ENCODE measurements at places on chromosomes 5 and 9.

- no peak for DNase-seq
These were observed 209.3 kb downstream of the DEPDC1B start for GRCh38 chr5:60490597-60491166.

- DNase-seq = no peak
These were observed 20.3 kb upstream of the RNF20 start for GRCh38 chr9:101513351-101513750.

DNA sequence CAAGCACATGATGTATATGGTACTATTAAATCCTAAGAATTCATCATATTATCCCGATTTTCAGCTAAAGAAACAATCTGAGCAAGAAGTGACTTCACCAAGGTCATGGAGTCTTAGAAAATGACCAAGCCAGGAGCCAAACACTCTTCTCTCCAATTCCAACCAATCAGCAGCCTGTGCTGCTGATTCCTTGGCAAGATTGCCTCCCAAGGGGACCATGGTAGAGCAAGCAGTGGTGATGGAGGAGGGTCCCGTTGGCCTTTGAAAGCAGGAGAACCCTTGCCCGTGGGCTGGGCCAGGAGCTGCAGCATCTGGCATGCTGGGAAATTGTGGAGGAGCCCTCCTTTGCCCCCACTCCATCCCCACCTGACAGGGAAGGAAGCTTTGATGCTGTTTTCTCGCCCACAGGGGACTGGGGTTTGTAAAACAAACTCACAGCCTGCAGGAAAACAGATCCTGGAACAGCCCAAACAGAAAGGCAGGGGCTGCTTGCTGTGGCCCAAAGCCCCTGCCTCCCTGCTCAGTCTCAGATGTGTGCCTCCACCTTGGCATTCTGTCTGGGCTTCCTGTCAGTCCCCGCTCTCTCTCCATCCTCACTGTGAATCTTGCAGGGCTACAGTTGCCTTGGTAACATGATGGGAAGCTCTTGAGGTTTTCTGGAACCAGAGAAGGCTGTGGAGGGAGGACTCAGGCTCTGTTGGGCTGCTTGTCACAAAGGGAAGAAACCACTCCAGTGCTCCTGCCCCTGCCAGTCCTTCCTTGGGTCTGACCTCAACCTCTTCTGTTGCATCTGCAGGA lies 70.8 kb upstream of the HSPA9 start:
- no peak for DNase-seq

- DNase-seq = no peak
These were observed 848 bp downstream of the RAD50 start for GRCh38 chr5:132557478-132558172.

GRCh38 chr5:136780518-136780917 lies 415.2 kb upstream of the TRPC7 start:
- DNase-seq = no peak

DNA sequence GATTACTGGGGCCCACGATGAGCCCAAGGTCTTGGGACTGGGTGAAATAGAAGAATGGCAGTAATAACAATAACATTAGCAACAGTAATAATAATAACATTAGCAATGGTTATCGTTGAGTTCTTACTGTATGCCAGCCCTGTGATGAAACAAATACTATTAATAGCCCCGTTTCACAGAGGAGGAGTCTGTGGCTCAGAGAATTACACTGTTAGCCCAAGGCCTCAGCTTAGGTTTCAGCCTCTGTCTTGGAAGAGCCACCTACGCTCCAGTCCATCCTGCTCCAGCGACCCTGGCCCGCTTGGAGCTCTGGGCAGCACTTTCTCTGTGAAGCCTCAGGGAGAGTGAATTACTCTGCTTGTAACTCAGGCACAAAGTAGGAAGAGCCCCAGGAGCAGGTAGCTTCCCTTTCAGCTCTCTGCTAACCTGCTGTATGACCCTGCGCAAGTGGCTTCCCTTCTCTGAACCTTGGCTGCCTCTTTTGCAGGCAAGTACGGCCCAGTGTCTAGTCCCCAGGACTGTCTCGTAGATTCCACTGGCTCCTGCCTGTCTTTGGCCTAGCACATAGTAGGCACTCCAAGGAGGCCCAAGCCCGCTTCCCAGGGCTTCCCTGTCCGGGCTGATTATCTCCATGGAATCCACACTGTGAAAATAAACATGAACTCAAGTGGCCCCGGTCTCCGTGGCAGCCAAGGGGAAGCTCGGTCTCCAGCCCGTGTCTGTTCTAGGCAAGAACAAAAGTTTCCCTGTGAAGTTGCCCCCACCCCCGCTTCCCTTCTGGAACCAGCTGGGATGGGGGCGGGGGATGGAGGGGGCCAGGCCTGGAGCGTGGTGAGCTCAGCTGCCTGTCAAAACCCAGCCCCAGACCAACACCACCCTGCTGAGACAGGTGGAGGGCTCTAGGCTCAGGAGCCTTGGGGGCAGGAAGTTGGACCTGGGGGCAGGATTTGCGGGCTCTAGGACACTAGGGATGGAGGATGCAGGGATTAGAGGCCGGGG lies 26.2 kb upstream of the LMX1B start:
- DNase-seq = no peak

- DNase-seq = no peak
These were observed 11.4 kb downstream of the BHMT start for GRCh38 chr5:79122973-79123372.

DNA sequence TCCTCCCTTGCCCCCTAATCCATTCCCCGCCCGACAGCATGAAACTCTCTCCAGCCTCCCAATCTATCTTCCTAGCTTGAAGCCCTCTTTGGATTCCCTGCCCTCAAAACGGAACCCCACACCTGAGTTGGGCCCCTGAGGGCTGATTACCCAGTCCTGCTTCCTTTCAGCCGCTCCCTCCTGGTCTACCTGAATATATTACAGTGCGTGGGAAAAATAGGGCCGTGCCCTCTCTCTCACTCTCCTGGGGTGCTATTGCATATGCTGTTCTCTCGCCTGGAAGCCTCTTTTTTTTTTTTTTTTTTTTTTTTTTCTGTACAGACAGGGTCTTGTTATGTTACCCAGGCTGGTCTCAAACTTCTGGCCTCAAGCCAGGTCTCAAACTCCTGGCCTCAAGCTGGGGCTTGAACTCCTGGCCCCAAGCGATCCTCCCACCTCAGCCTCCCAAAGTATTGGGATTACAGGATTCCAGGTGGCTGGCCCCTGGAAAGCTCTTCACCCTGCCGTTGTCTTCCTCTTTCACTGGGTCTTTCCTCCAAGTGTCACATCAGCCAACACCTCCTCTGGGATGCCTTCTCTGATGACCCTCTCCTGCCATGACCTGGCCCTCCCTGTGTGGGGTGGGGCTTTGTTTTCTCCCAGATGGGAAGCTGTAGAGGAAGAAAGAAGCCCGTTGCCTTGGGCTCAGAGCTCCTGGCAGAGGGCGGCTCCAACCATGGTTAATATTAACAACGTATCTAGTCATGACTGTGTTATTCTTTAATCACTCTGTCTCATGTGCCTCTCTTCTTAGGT lies 8.2 kb downstream of the DNM1 start:
- DNase-seq = no peak

- no peak for DNase-seq
These were observed 286.0 kb upstream of the DAP start for GRCh38 chr5:11047030-11047429.

DNA sequence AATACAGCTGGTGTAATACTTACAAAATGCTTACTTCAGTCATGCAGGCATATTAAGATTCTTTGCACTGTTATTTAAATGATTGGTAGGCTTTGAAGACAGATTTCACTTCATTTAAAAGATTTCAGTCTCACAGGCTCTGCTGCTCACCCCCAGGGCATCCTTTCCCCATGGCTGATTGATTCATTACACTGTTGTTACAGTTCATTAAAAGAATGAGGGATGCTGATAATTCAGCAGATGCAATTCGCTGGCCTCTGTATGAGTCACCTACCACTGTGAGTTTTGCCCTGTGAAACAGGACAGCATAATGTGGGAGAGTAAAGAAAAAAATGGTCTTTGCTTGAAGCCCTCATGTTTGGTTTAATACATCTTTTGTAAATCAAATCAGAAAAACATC lies 246.9 kb downstream of the CYLC2 start:
- no peak for DNase-seq

- no peak for DNase-seq
These were observed 19.0 kb downstream of the ARHGAP26 start for GRCh38 chr5:142789206-142789605.

GRCh38 chr9:105226055-105226454 lies 18.4 kb upstream of the SLC44A1 start:
- DNase-seq = no peak

DNA sequence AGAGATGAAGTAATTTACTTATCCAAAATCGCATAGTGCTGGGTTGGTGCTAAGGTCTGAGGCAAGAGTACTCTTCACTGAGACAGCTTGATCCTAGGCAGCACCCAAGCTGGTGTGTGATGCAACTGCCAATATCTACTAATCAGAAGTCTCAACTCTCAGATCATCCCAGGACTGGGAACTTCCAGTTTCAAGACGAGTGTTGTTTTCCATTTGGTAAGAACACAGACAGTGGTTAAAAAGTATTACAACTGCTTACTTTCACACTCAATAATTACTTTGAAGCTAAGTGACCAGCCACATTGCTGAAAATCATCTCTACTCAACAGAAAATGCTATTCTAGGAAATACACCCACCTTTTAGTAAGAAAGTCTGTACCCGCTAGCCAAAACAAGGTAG lies 45.3 kb downstream of the FBXW11 start:
- DNase-seq = no peak

GRCh38 chr5:117893211-117893610 lies 1095.1 kb downstream of the DTWD2 start:
- no peak for DNase-seq

GRCh38 chr5:63128761-63129160 lies 550.1 kb downstream of the LRRC70 start:
- DNase-seq = no peak

GRCh38 chr5:116472274-116472673 lies 102.3 kb downstream of the SEMA6A start:
- no peak for DNase-seq

GRCh38 chr9:117491491-117491890 lies 76.6 kb upstream of the ASTN2 start:
- DNase-seq = no peak

GRCh38 chr5:77222722-77223121 lies 12.2 kb downstream of the PDE8B start:
- no peak for DNase-seq

DNA sequence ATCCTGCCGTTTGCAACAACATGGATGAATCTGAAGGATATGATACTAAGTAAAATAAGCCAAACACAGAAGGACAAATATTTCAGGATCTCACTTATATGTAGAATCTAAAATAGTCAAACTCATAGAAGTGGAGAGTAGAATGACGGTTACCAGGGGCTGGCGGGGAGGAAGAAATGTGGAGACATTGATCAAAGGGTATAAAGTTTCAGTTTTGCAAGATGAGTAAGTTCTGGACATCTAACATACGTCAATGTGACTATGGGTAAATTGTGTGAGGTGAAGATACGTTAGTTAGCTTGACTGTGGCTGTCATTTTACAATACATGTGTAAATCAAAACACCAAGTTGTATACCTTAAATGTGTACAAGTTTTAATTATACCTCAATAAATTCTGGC lies 200.3 kb downstream of the SNX18 start:
- DNase-seq = no peak

DNA sequence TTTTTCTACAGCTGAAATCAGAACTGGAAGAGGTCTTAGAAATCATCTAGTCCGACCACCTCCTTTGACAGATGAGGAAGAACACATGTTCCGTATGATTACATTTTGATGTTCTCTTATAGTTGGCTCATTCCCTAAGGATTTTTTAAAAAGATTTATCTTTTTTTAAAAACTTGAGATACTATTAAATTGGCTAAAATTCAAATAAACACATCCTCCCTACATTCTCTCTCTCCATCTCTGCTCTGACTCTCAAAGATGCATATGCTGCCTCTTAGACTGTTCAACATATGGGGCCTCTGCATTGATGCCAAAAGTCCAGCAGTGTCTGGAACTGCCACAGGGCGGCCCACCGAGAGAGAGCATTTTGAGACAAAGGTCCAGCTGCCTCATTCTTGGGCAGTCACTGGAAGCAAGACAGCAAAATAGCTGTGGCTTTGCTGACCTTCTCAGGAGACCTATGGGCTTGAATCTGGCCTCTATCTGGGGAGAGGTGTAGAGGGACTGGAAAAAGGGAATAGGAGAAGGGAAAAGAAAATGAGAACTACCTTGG lies 12.8 kb upstream of the TSSK1B start:
- no peak for DNase-seq

- DNase-seq = no peak
These were observed 117.1 kb downstream of the NREP start for GRCh38 chr5:111639912-111640311.

DNA sequence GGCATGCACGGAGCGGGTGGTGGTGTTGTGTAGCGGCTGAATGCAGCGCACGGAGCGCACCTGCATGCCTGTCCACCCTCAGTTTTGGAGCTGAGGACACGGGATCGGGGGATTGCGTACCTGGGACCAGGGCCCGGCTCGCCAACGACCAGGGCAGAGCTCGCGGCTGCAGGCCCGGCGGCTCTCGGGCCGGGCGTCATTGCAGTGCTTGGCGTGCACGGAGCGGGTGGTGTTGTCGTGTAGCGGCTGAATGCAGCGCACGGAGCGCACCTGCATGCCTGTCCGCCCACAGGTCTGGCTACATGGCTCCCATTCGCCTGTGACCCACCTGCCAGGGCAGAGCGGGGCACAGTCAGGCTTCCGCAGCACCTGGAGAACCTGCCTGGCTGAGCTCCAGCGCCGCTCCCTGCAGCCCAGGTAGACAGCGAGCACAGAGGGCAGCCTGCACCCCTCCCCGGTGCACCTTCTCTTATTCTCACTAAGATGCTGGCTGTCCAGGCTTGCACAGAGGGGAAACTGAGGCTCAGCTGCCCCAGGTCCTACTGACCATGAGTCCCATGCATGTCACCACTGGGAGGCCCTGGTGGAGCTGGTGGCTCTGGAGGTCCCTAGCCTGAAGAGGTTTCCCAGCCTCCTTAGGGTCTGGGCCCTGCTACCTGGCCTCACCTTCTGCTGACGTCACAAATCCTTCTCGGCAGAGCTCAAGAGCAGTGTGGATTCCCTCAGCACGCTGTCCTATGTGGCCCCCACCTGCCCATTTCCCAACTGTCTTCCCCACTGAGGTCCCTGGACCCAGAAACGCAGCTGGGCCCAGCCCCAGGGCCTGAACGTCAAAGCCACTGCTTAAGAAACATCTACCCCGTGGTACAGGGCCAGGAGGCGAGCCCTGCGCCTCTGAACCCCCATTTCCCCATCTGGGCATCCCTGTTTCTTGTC lies 64.9 kb downstream of the ZNF354C start:
- DNase-seq = no peak

DNA sequence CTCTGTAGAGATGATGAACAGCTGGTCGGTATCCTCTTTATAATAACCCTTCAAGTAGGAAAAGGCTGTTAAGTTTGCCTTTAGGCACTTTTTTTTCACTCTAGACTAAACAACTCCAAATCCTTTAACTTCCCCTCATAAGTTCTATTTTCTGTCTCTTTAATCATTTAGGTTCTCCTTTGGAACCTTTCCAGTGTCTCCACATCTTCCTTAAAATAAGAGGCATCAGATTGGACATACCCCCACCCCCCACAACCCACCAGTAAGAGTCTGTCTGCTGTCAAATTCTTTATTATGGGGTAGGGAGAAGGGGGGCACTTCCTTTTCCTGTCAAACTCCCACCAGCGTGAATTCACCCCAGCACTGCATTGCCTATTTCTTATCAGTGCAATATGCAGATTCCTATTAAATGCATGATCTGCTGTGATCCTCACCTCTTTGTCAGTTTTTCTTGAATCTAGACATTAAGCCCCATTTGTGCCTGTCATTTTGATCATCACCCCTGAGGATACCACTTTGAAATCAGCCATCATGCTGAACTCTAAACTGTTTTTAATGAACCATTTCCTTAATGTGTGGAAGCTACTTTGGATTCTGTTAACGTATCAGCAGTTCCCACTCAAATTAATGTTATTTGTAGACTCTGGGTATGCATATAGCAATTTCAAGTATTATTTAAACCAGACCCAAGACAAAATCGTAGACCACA lies 212.2 kb downstream of the PDZD2 start:
- no peak for DNase-seq

Measured in stimulated activated CD4-positive, alpha-beta T cell treated with anti-CD3 and anti-CD28 coated beads, Interleukin-1b, Interleukin-23, amount 100 ng/mL, for 1 hour (primary cell).